ENCODE measurements at places on chromosomes 11 and 22.

- peak; percentile 5 for DNase-seq
These were observed 25.7 kb upstream of the TUB start for GRCh38 chr11:8055091-8055835.

DNA sequence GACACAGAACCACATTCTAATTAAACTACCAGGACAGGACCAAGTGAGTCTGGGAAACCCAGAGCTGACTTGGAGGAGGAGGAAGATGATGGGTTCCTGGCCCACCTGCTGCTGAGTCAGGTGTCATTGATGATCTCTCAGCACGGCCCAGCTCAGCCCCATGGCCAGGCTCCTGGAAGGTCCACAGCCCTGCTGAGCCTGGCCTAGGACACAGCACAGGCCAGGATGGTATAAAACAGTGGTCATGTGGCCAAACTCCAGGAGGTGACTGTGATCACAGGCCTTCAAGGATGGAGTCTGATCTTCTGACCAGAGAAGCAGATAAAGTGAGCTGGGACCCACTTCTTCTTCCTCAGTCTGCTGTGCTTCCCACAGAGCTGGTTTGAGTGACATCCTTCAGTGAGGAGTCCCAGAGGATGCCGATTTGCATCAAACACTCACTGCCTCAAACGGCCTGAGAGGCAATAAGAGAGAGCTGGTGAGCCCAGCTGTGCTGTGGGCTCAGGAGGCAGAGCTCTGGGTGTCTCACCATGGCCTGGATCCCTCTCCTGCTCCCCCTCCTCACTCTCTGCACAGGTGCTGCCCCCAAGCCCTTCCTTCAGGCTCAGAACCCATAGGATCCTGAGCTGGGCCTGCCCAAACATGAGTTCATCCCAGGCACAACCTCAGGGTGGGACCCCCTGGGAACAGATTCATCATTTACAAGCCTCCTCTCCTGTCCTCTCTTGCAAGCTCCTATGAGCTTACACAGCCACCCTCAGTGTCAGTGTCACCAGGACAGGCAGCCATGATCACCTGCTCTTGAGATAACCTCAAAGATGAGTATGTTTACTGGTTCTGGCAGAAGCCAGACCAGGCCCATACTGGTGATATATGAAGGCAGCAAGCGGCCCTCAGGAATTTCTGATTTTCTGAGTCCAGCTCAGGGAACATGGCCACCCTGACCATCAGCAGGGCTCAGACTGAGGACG is 37.7 kb upstream of the IGLL5 start:
- DNase-seq = no peak

GRCh38 chr22:47053726-47054141 is 291.3 kb downstream of the TBC1D22A start:
- no peak for DNase-seq

- DNase-seq = no peak
These were observed 19.2 kb downstream of the GLYATL1 start for GRCh38 chr11:58958500-58958899.

- no peak for DNase-seq
These were observed 907.1 kb downstream of the DLG2 start for GRCh38 chr11:84719935-84720577.

GRCh38 chr11:133930053-133930766 is 26.6 kb downstream of the IGSF9B start:
- no peak for DNase-seq

DNA sequence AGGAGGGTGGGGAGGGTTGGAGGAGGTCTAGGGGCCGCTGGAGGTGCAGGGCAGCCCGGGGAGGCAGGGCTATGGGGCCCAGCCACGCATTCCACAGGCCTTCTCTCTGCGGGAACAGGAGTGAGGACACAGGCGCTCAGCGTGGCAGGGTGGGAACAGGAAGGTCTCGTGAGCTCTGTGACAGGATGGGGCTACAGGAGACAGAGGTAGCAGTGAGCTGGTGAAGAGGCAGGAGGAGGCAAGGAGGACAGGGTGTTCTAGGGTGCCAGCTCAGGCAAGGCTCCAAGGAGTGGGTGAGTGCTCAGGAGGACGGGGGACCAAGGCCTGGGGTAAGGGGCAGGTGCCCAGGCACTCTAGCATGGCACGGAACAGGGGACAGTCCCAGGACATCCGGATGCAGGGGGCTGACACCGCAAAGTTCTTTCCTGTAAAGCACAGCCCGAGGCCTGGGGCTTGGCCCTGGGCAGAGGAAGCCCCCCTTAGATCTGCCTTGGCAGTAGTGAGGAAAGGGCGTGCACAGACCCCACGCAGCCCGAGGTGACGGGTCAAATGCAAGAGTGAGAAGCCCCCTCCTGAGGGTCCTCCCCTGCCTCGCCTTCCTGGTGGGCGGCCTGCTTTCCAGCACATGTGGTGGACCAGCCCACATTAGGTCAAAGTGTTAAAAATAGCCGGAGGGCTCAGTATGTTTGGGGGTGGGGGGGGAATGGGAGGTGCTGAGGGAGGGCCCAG is 4.7 kb upstream of the NEAT1 start:
- peak; percentile 43 for DNase-seq

GRCh38 chr11:9138612-9139579 is 47.5 kb upstream of the SCUBE2 start:
- DNase-seq = no peak

DNA sequence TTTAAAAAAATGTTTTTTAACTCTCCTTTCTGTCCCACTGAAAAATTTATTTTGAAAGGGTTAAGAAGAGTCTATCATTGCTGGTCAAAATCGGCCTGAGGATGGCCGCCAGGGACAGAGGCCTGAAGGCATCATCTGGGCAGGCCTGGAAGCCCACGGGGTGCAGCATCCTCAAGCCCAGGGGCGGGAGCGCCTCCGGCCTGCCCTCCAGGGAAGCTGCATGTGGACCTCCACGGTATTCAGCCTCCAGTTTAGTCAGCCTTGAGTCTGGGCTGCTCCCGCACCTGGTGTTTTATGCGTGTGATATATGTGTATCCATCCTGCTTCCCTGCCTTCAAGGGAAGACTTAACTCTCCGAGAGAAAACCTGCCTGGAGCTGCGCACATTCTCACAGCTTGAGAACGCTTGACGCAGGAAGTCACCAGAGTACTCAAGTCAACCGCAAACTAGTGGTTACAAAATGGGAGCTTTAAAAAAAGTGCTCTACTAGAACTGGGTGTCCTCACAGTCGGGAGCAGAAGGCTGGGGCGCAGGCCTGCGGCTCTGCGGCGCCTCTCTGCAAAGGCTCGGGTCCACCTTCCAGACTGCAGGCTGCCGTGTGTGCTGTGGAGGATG is 13.6 kb upstream of the BID start:
- DNase-seq = no peak

DNA sequence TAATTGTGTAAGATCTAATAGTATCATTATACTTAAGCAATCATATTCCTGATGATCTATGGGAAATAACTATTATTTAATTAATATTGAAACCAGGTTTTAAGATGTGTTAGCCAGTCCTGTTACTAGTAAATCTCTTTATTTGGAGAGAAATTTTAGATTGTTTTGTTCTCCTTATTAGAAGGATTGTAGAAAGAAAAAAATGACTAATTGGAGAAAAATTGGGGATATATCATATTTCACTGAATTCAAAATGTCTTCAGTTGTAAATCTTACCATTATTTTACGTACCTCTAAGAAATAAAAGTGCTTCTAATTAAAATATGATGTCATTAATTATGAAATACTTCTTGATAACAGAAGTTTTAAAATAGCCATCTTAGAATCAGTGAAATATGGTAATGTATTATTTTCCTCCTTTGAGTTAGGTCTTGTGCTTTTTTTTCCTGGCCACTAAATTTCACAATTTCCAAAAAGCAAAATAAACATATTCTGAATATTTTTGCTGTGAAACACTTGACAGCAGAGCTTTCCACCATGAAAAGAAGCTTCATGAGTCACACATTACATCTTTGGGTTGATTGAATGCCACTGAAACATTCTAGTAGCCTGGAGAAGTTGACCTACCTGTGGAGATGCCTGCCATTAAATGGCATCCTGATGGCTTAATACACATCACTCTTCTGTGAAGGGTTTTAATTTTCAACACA is 6.4 kb downstream of the BIRC3 start:
- no peak for DNase-seq

DNA sequence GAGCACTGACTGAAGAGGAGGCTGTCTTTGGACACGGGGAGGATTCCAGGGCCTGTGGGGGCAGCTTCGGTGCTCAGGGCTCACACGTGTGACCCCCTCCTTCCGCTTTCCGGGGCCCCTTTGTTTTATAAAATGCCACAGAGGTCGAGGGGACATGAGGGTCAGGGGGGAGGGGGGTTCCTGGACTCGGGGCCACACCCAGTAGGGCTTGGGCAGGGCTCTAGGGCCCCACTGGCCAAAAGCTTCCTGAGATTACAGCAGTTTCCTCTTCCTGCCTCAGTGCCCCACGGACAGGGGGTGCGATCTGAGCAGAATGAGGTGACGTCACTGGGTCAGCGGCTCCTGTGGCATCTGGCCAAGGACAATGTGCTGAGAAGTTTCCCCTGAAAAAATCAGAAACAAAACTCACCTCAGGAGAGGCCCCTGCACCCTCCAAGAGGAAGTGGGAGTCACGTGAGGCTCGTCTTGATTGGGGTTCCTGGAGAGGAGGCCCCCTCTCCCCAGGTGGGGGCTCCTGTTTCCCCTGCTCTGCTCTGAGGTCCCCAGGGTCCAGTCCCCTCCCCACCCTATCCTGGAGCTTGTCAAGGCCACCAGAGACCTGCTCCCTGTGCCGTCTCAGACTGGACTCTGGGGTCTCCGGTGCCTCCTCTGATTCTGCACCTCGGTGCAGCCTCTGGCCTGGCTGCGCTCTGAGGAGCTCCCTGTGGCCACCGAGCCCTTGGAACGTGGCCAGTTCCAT is 6.4 kb upstream of the IFITM3 start:
- no peak for DNase-seq

DNA sequence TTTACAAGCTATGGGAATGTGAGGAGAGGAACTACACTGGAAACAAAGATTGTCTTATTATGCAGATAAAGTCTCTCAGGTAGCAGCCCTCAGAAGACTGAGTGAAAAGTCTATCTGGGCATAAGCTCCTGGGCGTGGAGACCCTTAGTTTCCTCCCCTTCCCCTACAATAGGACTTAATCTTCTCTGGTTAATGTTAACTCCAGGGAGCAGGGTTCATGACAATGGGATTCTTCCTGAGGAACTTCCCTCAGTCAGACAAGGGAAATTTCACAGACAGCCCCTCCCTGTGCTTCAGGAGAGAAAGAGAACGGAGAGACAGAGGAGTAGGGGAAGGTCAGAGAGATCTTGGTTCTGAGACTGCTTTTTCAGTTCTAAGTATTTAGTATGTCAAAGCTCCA is 1428.6 kb downstream of the LRRC4C start:
- no peak for DNase-seq

- no peak for DNase-seq
These were observed 41.2 kb upstream of the KLHL35 start for GRCh38 chr11:75474240-75474639.

- DNase-seq = no peak
These were observed 1411.1 kb downstream of the BRD1 start for GRCh38 chr22:48416396-48417224.

DNA sequence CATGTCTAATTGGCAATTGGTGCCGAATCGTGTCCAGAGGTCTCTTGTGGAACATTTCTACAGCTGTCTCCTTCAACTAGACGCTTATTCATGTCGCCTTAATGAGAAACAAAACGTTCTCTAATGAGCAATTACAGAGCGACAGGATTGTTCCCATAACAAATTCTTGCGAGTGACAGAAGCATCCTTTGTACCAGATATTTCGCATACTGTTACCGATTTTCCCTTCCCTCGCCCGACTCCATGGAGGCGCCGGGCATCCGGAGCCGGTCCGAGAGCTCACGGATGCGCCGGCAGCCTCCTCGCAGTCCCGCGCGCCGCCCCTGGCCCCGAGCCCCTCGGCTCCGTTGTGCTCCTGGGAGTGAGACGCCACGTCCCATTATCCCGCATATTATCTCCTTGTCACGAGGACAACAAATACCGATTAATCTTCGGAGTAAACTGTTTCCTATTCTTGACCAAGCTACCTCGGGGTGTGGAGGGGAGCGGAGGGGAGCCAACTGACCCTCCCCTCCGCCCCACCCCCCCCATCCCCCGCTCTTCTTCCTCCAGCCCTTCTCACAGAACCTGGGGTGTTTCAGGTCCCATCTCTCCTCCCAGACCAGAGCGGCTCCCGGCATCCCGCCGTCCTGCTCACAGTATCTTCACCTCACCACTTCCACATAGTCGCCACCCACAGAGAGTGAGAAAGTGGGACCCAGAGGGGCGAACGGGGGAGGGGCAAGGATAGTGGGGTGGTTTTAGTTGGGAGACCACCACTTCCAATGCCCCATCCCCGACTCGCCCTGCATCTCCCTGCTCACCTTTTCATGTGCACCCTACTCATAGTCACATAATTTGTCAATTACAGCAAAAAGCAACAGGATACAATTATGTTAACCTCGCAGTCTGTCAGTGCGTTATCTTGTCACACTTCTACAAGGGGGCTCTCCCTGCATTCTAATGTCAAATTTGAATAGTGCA is 11.4 kb downstream of the PAX6 start:
- no peak for DNase-seq

DNA sequence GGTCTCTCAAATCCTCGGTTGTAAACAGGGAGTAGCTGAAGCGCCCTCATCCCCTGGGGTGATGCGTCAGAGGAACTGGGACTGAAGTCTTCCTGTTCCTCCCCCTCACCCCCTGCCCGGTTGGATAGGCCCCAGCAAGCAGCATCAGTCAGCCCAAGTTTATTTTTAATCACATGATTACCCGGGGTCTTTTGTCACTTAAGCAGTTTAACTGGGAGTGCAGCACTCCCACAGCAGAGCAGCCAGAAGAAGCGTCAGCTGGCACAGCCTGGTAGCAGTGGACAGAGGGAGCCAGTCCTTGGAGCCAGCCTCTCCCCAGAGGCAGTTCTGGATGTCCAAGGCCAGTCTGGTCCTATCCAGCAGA is 342.1 kb downstream of the CTTN start:
- DNase-seq = no peak

DNA sequence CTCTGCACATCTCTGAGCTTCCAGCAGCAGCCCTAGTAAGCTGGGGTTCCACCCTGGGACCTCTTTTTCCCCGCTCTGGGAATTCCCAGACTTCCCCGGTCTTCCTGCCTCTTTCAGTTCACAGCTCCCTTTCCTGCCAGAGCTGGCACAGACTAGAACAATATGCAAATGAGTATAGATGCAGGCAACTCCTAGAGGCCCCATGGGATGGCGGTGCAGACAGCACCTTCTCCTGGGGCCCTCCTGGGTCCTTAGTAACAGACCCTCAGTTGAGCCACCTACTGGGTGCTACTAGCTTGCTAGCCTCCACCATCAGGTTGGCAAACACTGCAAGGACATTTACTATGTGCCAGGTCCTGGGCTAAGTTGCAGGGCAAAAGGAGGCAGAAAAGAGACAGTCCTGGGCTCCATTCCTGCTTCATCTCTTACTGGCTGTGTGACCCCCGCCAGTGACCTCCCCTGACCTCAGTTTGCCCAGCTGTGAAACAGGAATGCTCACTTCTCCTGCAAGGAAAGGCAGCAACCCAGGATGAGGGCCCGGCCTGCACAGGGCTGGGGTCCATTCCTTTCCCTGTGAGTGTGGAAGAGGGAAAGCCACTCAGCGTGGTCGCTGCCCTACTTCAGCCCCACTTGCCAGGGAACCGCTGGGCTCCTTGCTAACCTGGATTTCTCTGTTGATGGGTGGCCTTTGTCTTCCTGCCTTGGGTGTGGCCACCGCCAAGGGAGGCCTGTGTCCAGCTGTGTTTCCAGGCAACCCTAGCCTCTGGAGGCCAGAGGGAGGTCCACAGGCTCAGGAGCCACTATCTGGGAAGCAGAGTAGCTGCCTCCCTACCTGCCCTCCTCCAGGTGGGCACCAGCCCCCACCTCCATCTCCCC is 7.3 kb downstream of the RELT start:
- no peak for DNase-seq

All from activated T-helper 2 cell treated with anti-CD3 and anti-CD28 coated beads, Interferon-gamma antibody, Interleukin-2, Interleukin-4, amounts not matched to agents 10 μg/mL and 5 μg/mL and 100 μg/mL, durations not matched to agents 14 hours and 24 hours and 36 hours (primary cell).